Activated naive CD8-positive, alpha-beta T cell treated with anti-CD3 and anti-CD28 coated beads, Interleukin-2, amount 10 ng/mL, durations not matched to agents 7 days and 5 days (primary cell): ENCODE measurements at places on chromosomes 16 and 17. TPM values are rescaled to one million over a fixed set of nuclear protein-coding genes. Genes with fewer than 3 reads are reported as not detected.

DNA sequence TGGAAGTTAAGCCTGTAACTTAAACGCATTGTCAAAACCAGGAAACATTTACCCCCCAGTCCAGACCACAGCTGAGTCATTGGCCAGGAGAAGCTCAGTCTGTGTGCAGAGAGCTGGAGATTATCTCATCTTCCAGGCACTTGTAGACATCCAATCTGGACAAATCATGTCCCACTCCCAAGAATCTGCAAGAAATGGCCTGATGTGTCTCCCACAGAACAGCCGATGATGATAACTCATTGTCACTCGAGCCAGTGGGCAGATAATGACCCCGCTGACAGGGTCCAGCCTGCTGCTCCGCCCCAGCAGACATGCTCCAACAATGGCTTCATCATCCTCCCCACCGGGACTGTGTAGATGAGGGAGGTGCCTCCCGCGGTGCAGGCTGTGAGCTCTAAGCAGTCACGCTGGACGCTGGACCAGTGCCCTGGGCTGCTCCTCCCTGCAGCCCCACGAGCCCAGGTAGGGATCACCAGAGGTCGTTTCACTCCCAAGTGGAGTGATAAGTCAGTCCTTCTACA lies 322.5 kb downstream of the C16orf95 start:
- DNase-seq, result no peak
- no peak overlapping the region for H3K4me3 ChIP-seq
- H3K27me3 ChIP-seq, result no peaks in the 10 kb centered on the region
- no peaks in the 10 kb centered on the region for H3K36me3 ChIP-seq
- no peak overlapping the region for H3K27ac ChIP-seq

DNA sequence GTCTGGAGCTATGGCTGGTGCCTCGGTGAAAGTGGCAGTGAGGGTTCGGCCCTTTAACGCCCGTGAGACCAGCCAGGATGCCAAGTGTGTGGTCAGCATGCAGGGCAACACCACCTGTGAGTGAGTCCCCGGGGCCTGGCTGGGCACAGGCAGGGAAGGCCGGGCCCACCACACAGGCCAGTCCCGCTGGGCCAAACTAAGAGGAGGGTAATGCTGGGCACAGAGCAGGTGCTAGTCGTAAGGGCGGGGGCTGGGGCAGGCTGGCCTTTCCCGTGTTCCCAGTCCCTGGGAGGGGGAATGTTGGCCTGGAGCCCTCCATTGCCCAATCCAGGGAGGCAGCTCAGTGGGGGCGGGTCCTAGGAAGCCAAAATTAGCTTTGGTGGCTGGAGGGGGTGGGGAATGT lies 2.5 kb downstream of the KIF1C start:
- H3K4me3 ChIP-seq, result no peak overlapping the region
- no peak for DNase-seq
- H3K36me3 ChIP-seq, result peaks cover 24% of the 10 kb centered on the region
- no peaks in the 10 kb centered on the region for H3K27me3 ChIP-seq
- no peak overlapping the region for H3K27ac ChIP-seq

GRCh38 chr17:39729280-39729851 lies 966 bp downstream of the MIEN1 start:
- no peak for DNase-seq
- peaks cover 4% of the 10 kb centered on the region for H3K36me3 ChIP-seq
- H3K4me3 ChIP-seq, result peak overlapping the region; percentile 96
- peaks cover 11% of the 10 kb centered on the region for H3K4me1 ChIP-seq

ARHGAP44 gene
- total RNA-seq, result not detected

MYH2 gene
- total RNA-seq, result not detected
